Astrocyte (in vitro differentiated cells and primary cell): ENCODE measurements at places on chromosomes 16 and 17. TPM values are rescaled to one million over a fixed set of nuclear protein-coding genes. Genes with fewer than 3 reads are reported as not detected.
A peak's percentile ranks its signal among the peaks of the same experiment; 100 is the strongest.

- H3K36me3 ChIP-seq: no peaks in the 10 kb centered on the region
- H3K4me1 ChIP-seq: no peaks in the 10 kb centered on the region
- H3K27me3 ChIP-seq: no peaks in the 10 kb centered on the region
- DNase-seq: no peak
Measured at GRCh38 chr17:74821655-74822334, 37.9 kb downstream of the GRIN2C start.

DNA sequence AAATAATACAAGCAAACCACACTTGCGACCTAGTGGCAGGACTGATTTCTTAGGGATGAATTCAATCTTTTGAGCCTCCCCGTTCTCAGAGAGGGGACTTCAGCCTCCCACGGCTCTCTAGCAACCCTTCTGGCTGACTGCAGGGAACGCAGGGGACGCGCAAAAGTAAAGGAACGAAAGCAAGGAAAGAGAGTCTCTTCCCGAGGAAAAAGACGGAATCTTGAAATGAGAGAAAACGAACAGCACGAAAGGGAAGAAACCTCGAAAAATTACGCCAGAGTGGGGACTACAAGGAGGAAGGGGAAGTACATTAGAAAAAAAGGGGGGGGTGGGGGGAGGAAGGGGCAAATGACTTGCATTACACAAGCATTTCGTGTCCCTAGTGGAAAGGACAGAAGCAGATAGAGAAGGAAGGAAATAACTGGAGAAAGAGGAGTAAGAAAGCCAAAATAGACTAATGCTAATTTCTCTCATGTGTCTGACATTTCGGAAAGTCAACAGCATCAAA lies 1.2 kb downstream of the GRB2 start:
- H3K4me1 ChIP-seq: peaks cover 7% of the 10 kb centered on the region
- H3K36me3 ChIP-seq: no peaks in the 10 kb centered on the region
- H3K27me3 ChIP-seq: no peaks in the 10 kb centered on the region
- peak overlapping the region; percentile 5 for H3K27ac ChIP-seq
- DNase-seq: peak; percentile 60

GRCh38 chr17:83155128-83156121 lies 76.0 kb downstream of the METRNL start:
- H3K27me3 ChIP-seq: no peaks in the 10 kb centered on the region
- peaks cover 11% of the 10 kb centered on the region for H3K4me1 ChIP-seq
- no peaks in the 10 kb centered on the region for H3K36me3 ChIP-seq
- DNase-seq: peak; percentile 14

DNA sequence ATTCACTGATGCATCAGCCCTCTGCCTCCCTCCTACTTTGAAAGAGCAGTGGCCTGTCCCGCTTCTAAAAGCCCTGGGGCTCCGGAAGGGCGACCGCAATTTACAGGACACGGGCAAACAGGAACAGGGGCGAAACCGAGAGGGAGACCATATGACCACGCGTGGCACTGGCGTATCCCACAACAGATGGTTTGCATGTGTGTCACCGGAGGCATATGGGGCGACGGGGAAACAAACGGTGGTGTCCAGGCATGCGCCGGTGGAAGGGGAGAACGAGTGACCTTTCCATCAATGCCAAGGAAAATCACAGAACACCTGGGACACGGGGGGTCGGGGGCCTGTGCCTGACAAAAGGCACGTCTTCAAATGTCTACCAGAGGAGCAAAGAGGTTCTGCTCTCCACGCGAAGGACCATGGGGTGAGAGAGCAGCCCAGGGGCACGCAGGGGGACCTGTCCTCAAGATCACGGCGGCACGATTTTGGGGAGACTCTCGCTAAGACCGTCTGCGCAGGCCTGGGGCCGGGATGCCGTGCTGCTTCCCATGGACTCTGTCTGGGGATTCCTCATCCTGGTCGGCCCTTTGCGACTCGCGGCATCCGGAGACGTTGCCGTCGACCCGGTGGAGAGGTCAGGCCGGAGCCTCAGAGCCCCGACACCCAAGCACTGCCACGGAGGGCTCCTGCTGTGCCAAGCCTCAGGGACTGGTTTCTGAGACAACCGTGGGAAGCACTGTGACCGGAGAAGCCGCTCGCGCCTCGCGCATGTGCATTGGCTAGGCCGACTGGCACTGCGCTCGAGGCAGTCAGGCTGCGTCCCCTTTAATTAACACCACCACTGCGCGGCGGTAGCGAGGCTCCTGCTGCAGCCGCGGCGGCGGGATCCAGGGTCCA lies 12.8 kb upstream of the KCNJ18 start:
- no peaks in the 10 kb centered on the region for H3K27me3 ChIP-seq
- no peak for DNase-seq
- H3K36me3 ChIP-seq: no peaks in the 10 kb centered on the region
- no peak overlapping the region for H3K4me3 ChIP-seq

GRCh38 chr17:8100111-8100510 lies 12.6 kb upstream of the ALOX12B start:
- H3K27me3 ChIP-seq: peaks cover 21% of the 10 kb centered on the region
- H3K4me3 ChIP-seq: no peak overlapping the region
- no peak overlapping the region for H3K27ac ChIP-seq
- H3K36me3 ChIP-seq: no peaks in the 10 kb centered on the region

GRCh38 chr16:74760007-74760767 lies 14.4 kb downstream of the FA2H start:
- peaks cover 4% of the 10 kb centered on the region for H3K4me1 ChIP-seq
- peaks cover 6% of the 10 kb centered on the region for H3K27me3 ChIP-seq
- H3K36me3 ChIP-seq: no peaks in the 10 kb centered on the region
- H3K4me3 ChIP-seq: no peak overlapping the region

DNA sequence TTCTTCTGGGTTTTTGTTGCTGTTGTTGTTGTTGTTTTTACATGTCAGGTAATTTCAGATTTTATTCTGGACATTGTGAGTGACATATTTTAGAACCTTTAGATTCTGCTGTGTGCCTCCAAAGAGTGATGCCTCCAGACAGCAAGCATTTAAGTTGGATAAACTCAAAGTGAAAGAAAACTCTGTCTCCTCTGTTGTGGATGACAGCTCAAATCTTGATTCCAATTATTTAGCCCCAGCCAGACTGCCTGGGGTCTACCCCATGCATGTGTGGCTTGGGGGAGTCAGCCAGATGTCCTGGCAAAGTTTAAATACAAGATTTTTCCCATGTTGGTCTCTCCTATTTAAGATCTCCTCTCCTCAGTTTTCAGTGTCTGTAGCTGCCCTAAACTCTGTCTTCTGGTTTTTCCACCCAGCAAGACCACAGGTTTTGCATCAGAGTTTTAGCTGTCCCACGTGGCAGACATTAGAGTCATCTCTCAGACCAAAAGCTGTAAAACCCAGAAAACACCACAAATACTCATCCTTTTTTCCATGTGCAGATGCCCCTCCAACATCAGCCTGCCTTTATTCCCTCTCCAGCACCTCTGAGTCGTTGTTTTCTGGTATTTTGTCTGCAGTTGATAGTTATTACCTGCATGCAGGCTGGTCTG lies 19.4 kb upstream of the ZNF469 start:
- no peak overlapping the region for H3K4me3 ChIP-seq
- peaks cover 21% of the 10 kb centered on the region for H3K27me3 ChIP-seq
- H3K36me3 ChIP-seq: no peaks in the 10 kb centered on the region
- no peaks in the 10 kb centered on the region for H3K4me1 ChIP-seq
- no peak for DNase-seq

GRCh38 chr17:4518901-4519300 lies 20.2 kb downstream of the SPNS2 start:
- DNase-seq: no peak
- H3K27ac ChIP-seq: no peak overlapping the region
- H3K36me3 ChIP-seq: no peaks in the 10 kb centered on the region
- H3K4me1 ChIP-seq: no peaks in the 10 kb centered on the region

- peaks cover 7% of the 10 kb centered on the region for H3K4me1 ChIP-seq
- H3K36me3 ChIP-seq: peaks cover 2% of the 10 kb centered on the region
- no peak overlapping the region for H3K27ac ChIP-seq
- DNase-seq: no peak
- H3K4me3 ChIP-seq: no peak overlapping the region
- no peaks in the 10 kb centered on the region for H3K27me3 ChIP-seq
Measured at GRCh38 chr17:606508-607250, 108.0 kb downstream of the VPS53 start.

DNA sequence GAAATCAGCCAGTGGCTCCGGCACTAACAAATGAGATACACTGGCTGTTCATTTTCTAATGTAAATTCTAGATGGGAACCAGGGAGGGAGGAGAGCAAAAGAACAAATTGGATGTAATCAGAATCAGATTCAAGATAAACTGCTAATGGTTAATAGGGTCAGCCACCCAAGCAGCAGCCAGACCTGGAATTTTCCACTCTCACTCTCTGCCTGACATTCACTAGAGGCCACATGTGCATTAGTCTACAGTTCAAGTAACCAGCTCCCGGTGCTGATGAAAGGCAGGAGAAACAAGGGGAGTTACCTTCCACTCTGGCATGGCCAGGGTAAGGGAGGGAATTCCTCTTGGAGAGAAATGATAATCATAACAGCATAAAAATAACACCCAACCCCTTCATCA lies 597.7 kb downstream of the TOX3 start:
- no peaks in the 10 kb centered on the region for H3K36me3 ChIP-seq
- H3K4me3 ChIP-seq: no peak overlapping the region
- H3K27ac ChIP-seq: no peak overlapping the region
- DNase-seq: no peak
- no peaks in the 10 kb centered on the region for H3K27me3 ChIP-seq

DNA sequence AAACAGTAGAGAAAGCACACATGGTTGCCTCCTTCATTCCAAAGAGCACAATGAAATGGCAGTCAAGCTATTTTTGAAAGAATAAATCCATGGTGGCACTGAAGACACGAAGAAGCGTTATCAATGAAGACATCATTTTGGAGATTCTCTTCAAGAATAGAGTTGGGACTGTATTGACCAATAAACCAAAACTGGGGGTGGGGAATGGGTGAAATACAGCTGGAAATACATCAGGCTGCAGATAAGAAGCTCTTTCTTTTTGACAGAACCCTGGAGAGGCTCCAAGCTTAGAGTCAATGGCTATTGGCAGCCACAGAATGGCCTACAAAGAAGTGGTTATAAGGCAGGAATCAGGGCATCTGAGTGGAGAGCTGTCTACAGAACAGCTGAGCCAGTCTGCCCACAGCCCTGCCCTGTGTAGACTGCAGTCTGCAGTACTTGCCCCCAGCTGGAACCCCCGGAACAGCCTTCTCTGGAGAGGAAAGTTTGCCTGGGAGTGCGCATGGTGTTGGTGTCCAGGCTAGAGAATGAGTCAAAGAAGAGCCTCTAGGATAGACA lies 100.4 kb downstream of the STX8 start:
- H3K36me3 ChIP-seq: no peaks in the 10 kb centered on the region
- peaks cover 12% of the 10 kb centered on the region for H3K4me1 ChIP-seq
- H3K27ac ChIP-seq: no peak overlapping the region
- H3K27me3 ChIP-seq: no peaks in the 10 kb centered on the region
- no peak overlapping the region for H3K4me3 ChIP-seq

DNA sequence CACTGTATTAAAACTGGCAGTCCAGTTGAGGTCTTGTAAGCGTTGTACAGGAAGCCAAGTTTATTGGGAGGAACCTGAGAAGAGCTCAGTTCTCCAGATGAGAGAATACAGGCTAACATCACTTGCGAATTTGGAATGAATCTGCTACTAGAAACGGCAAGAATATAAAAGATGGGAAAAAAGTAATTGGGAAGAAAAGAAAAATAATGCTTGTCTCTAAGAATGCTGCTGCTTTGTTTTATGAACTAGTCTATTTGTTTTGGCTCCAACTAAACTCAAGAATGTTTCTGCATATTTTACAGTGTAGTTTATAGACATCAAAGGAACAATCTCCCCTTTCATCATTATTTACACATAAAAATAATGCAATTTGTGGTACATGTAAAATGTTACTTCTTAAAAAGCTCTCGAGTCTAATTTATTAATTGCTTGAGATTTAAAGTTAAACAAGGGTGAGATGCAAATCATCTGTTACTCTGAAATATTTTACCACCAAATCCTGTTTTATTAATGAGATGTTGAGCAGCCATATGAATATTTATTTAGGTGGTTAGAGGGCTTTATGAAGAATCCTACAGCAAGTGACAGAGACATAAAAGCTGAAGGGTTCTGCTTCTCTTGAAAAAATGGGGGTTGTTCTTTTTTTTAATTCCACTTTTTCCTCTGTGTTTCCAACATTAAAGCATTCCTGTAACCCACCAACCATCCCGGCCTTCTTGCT lies 162.1 kb upstream of the AXIN2 start:
- H3K4me1 ChIP-seq: peaks cover 4% of the 10 kb centered on the region
- DNase-seq: peak; percentile 58
- no peaks in the 10 kb centered on the region for H3K27me3 ChIP-seq
- H3K36me3 ChIP-seq: no peaks in the 10 kb centered on the region

- no peaks in the 10 kb centered on the region for H3K27me3 ChIP-seq
- no peak overlapping the region for H3K27ac ChIP-seq
- H3K4me3 ChIP-seq: no peak overlapping the region
- H3K36me3 ChIP-seq: no peaks in the 10 kb centered on the region
- DNase-seq: no peak
- no peaks in the 10 kb centered on the region for H3K4me1 ChIP-seq
Measured at GRCh38 chr16:88482630-88483391, 29.7 kb downstream of the ZFPM1 start.

GRCh38 chr16:2902337-2903130 lies 9.2 kb upstream of the FLYWCH1 start:
- no peak overlapping the region for H3K4me3 ChIP-seq
- H3K36me3 ChIP-seq: no peaks in the 10 kb centered on the region
- no peak for DNase-seq
- peaks cover 16% of the 10 kb centered on the region for H3K4me1 ChIP-seq
- H3K27me3 ChIP-seq: no peaks in the 10 kb centered on the region

- H3K4me1 ChIP-seq: peaks cover 3% of the 10 kb centered on the region
- H3K4me3 ChIP-seq: peak overlapping the region; percentile 88
- peaks cover 14% of the 10 kb centered on the region for H3K36me3 ChIP-seq
- H3K27me3 ChIP-seq: no peaks in the 10 kb centered on the region
Measured at GRCh38 chr17:16351831-16352230, 1.4 kb downstream of the CENPV start.

DNA sequence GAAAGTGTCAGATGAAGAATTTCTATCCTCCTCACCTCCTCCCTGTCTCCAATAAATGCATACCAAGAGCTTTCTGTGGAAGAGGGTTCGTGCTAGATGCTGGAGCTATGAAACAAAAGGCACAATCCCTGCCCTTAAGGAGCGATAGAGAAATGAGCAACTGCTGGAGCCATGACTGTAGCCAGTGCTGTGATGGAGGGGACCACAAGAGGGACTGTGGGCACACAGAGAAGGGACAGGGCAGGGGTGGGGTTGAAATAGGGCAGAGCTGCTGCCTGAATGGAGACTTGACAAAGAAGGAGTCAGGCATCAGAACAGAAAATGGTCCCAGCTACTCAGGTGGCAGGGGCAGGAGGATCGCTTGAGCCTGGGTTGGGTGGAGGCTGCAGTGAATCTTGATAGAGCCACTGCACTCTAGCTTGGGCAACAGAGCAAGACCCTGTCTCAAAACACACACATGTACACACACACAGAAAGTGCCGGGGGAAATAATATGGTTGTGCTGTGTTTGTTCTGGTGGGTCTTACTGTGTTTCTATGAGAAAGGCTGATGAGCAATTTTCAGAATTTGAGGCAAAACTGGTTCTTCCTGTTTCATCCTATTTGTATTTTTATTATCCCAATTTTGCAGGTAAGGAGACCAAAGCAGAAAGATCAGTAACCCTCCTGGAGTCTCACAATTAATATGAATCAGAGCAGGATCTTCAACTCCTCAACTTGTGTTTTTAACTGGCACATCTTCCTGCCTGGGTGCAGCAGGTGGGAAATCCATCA lies 16.5 kb downstream of the TMEM98 start:
- DNase-seq: no peak
- no peak overlapping the region for H3K27ac ChIP-seq
- H3K4me1 ChIP-seq: peaks cover 2% of the 10 kb centered on the region
- H3K36me3 ChIP-seq: peaks cover 13% of the 10 kb centered on the region
- H3K4me3 ChIP-seq: no peak overlapping the region

Gene PIMREG
- total RNA-seq: 1.1 and 2.6 TPM in 2 replicates

Gene GLIS2
- 16.5 and 18.9 TPM in 2 replicates for total RNA-seq

Gene CTF1
- total RNA-seq: 5.2 and 5.9 TPM in 2 replicates

Gene EVI2A
- 1.1 TPM in 2 replicates for total RNA-seq
